Naive thymus-derived CD4-positive, alpha-beta T cell (primary cell): ENCODE measurements at places on chromosomes 4 and X. TPM values are rescaled to one million over a fixed set of nuclear protein-coding genes. Genes with fewer than 3 reads are reported as not detected.

DNA sequence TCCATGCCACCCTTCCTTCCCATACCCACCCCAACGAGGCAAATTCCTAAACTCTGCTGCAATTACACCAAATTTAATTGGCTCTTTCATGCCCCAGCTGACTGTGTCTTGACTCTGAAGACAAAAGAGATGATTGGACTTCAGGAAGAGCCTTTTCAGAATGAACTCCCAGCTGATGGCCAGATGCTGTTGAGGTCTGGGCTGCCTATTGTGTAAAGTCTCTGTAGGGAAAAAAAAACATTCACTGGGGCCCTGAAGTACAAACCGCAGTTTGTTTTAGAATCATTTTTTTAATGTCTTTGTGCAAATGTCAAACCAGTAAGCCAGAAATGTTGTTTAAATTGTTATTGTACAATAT is 174.8 kb downstream of the HHIP start:
- H3K4me3 ChIP-seq, result no peak overlapping the region
- H3K27me3 ChIP-seq, result no peaks in the 10 kb centered on the region
- no peak overlapping the region for H3K27ac ChIP-seq
- no peaks in the 10 kb centered on the region for H3K36me3 ChIP-seq
- no peaks in the 10 kb centered on the region for H3K4me1 ChIP-seq
- no peak for DNase-seq

DNA sequence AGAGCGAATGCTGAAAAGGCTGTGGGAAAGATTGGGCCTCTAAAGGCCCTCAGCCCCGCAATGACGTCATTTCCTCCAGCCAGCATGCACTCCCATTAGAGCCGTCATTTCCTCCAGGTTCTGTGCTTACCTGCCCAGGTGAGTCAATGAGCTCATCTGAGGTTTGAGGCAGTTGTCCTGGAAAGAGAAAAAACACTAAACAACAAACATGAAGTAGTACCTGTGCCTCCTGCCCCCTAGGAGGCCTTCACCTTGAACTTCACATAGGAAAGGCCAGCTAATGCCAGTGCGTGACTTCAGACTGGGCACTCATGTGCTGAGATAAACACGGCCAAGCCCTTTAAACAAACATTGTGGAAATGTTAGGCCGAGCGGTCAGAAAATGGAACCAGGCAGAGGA is 55.9 kb downstream of the FHDC1 start:
- no peak overlapping the region for H3K27ac ChIP-seq
- H3K27me3 ChIP-seq, result no peaks in the 10 kb centered on the region
- DNase-seq, result no peak

GRCh38 chr4:159926871-159927270 is 824.0 kb downstream of the RAPGEF2 start:
- DNase-seq, result no peak
- H3K27me3 ChIP-seq, result no peaks in the 10 kb centered on the region
- H3K36me3 ChIP-seq, result no peaks in the 10 kb centered on the region
- H3K27ac ChIP-seq, result no peak overlapping the region
- H3K4me1 ChIP-seq, result no peaks in the 10 kb centered on the region
- no peak overlapping the region for H3K4me3 ChIP-seq

GRCh38 chr4:106096454-106096853 is 201.2 kb downstream of the NPNT start:
- H3K4me3 ChIP-seq, result no peak overlapping the region
- H3K4me1 ChIP-seq, result no peaks in the 10 kb centered on the region
- no peak overlapping the region for H3K27ac ChIP-seq
- H3K27me3 ChIP-seq, result no peaks in the 10 kb centered on the region
- DNase-seq, result no peak
- no peaks in the 10 kb centered on the region for H3K36me3 ChIP-seq

GRCh38 chr4:17701138-17701839 is 80.1 kb downstream of the FAM184B start:
- no peak for DNase-seq
- no peaks in the 10 kb centered on the region for H3K27me3 ChIP-seq
- H3K36me3 ChIP-seq, result no peaks in the 10 kb centered on the region
- H3K4me3 ChIP-seq, result no peak overlapping the region
- H3K4me1 ChIP-seq, result no peaks in the 10 kb centered on the region

MAGEB6 gene
- not detected for total RNA-seq

GRCh38 chr4:165715989-165716388 is 157.0 kb upstream of the TLL1 start:
- H3K36me3 ChIP-seq, result no peaks in the 10 kb centered on the region
- no peak for DNase-seq
- no peak overlapping the region for H3K4me3 ChIP-seq
- no peak overlapping the region for H3K27ac ChIP-seq

DNA sequence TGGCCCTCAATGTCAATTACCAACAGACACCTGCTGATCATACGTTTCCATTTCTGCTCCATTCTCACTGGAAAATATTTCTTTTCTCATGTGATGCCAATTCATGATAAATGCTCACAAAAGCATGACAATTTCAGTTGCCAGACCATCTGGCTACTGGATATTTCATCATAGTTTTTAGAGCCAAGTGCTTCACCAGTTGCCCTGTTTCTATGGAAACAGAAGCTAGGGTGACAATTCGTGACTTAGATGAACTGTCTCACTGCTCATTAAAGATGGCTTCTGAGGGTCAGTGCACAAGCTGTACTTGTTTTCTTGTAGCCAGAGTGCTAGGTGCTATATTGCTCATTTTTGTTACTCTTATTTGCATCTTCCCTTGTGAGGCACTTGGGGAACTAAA is 184.9 kb downstream of the COMMD8 start:
- DNase-seq, result no peak
- no peaks in the 10 kb centered on the region for H3K4me1 ChIP-seq
- H3K27me3 ChIP-seq, result no peaks in the 10 kb centered on the region
- no peak overlapping the region for H3K4me3 ChIP-seq
- no peak overlapping the region for H3K27ac ChIP-seq

LRIT3 gene
- 0.41 TPM for total RNA-seq

DNA sequence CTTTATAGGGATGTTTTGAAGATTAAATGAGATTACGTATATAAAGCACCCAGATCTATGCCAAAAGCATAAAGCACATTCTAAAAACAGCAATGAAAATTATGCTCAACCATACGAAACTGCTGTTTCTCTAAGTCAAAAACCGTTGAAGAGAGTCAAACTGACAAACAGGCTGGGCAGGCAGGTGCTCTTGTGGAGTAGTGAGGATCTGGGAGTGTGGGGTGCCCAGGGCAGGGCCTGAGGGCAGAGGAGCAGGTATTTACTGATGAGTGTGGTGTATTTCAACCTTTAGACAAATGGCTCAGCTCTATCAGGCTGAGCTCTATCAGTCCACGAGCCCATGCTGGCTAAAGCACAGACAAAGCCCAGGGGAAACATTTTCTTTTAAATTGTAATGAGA is 40.4 kb downstream of the RELL1 start:
- peaks cover 6% of the 10 kb centered on the region for H3K36me3 ChIP-seq
- no peak overlapping the region for H3K4me3 ChIP-seq
- H3K27me3 ChIP-seq, result no peaks in the 10 kb centered on the region
- DNase-seq, result no peak
- H3K4me1 ChIP-seq, result no peaks in the 10 kb centered on the region

DNA sequence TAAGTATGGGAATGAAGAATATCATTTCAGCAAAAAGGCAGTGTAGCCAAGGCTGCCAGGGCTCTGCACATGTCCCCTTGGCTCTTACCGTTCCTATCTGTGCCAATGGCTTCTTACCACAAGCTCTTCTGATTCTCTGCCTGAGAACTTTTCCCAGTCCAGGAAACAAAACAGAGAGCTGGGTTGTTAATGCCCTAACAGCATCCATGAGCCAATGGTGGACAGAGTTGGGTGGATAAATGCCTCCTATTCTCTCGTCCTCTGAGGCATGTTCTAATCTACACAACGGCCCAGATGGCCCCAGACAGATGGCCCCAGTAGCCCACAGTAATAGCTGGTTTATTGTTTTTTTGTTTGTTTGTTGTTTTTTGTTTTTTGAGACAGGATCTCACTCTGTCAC is 28.0 kb downstream of the SCD5 start:
- H3K36me3 ChIP-seq, result no peaks in the 10 kb centered on the region
- H3K27me3 ChIP-seq, result no peaks in the 10 kb centered on the region
- DNase-seq, result no peak
- no peak overlapping the region for H3K27ac ChIP-seq

GRCh38 chr4:54513204-54513603 is 144.6 kb upstream of the KIT start:
- DNase-seq, result no peak
- no peak overlapping the region for H3K27ac ChIP-seq
- no peaks in the 10 kb centered on the region for H3K4me1 ChIP-seq
- no peaks in the 10 kb centered on the region for H3K27me3 ChIP-seq

- H3K4me1 ChIP-seq, result no peaks in the 10 kb centered on the region
- H3K36me3 ChIP-seq, result no peaks in the 10 kb centered on the region
- peak; percentile 7 for DNase-seq
- H3K4me3 ChIP-seq, result peak within 1 kb of the TSS; percentile 9
- H3K27me3 ChIP-seq, result no peaks in the 10 kb centered on the region
Observed at GRCh38 chrX:2928583-2929434, at the start of gene ARSD. Gene ARSD (minus strand): TSS chrX:2929339. CDS start chrX:2929275, 64 bp downstream.

DNA sequence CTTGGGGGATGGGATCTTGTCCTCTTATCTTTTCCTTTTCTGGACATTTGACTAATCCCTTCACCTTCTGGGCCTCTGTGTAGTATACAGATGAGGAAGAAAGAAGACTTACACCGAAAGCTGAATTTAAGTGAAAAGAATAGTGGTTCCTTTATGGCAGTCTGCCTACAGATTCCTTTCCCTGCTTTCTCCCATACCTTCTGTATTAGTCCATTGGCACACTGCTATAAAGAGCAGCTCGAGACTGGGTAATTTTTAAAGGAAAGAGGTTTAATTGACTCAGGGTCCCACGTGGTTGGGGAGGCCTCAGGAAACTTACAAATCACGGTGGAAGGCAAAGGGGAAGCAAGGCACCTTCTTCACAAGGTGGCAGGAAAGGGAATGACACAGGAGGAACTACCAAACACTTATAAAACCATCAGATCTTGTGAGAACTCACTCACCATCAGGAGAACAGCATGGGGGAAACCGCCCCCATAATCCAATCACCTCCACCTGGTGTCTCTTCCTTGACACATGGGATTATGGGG is 34.0 kb upstream of the CD38 start:
- no peak overlapping the region for H3K4me3 ChIP-seq
- no peaks in the 10 kb centered on the region for H3K4me1 ChIP-seq
- DNase-seq, result no peak
- H3K27me3 ChIP-seq, result no peaks in the 10 kb centered on the region
- H3K27ac ChIP-seq, result no peak overlapping the region
- H3K36me3 ChIP-seq, result no peaks in the 10 kb centered on the region

GRCh38 chrX:133391111-133391510 is 24.2 kb downstream of the GPC4 start:
- no peak for DNase-seq
- no peaks in the 10 kb centered on the region for H3K4me1 ChIP-seq
- H3K27me3 ChIP-seq, result no peaks in the 10 kb centered on the region
- H3K36me3 ChIP-seq, result no peaks in the 10 kb centered on the region
- H3K4me3 ChIP-seq, result no peak overlapping the region

GRCh38 chrX:126448681-126449080 is 103.9 kb downstream of the DCAF12L1 start:
- H3K4me1 ChIP-seq, result no peaks in the 10 kb centered on the region
- no peaks in the 10 kb centered on the region for H3K27me3 ChIP-seq
- H3K36me3 ChIP-seq, result no peaks in the 10 kb centered on the region
- H3K4me3 ChIP-seq, result no peak overlapping the region
- no peak overlapping the region for H3K27ac ChIP-seq
- no peak for DNase-seq
